ENCODE measurements at places on chromosomes 6 and 20.

DNA sequence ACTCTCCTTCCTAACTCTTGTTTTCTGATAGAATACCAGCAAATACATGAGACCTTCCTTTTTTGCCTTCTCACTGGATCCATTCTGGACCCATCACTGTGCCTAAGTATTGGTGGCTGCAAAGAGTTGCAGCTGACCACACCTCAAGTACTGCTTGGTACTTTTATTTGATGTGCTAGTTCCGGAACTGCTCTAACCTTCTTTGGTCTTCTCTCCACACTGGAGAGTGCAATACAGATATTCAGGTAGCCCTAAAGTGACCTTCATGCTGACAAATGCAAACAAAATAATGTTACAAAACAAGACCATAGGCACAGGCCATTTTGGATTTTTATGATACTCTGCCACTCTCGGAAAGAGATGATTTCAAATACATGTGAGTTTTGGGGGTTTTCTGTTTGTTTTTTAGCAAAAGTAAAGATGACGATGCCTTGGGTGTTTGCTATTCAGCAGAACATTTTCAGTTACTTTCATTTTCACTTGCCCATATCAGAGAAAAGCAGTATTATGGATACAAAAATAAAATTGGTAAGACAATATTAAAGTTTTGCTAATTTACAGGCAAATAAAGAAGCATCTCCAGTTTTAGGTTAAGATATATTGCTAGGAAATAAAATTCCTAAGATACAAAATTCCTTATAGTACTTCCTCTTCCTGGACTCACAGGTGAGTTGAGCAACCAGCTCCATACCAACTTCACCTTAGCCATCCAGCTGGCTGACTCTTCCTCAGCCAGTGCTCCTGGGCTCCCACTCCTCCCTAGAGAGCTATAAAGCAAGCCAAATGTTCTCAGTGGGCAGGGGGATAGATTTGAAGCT is 42.0 kb downstream of the PTPRK start:
- DNase-seq, result no peak

- no peak for DNase-seq
These were observed 1.5 kb downstream of the PABPC1L start for GRCh38 chr20:44911264-44911921.

DNA sequence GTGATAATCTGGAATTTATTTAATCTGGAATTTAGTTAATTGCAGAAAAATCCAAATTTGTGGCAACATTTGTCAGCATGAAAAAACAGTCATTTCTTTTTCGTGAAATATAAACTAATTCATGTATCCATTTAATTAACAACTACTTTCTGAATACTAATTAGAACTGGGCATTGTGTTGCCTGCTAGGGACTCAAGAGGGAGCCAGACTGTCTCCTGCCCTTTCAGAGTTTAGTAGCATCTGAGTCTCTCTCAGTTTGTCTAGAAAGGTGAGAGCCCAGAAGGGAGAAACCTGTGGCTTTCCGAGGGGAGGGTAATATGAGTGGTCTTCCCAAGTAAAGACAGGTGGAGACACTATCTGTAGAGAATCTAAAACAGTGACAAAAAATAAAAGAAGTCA is 210.9 kb upstream of the HDDC2 start:
- no peak for DNase-seq

- no peak for DNase-seq
These were observed 17.0 kb downstream of the NCR2 start for GRCh38 chr6:41352396-41352795.

GRCh38 chr20:34943808-34944567 is 11.6 kb downstream of the GSS start:
- DNase-seq, result no peak
